ENCODE measurements at places on chromosomes 16 and 17.
A peak's percentile ranks its signal among the peaks of the same experiment; 100 is the strongest.

- no peak for DNase-seq
- no peak overlapping the region for H3K27ac ChIP-seq
- no peak overlapping the region for H3K4me3 ChIP-seq
- H3K36me3 ChIP-seq = no peaks in the 10 kb centered on the region
- no peaks in the 10 kb centered on the region for H3K4me1 ChIP-seq
Measured at GRCh38 chr16:17607609-17608008, 136.8 kb upstream of the XYLT1 start.

DNA sequence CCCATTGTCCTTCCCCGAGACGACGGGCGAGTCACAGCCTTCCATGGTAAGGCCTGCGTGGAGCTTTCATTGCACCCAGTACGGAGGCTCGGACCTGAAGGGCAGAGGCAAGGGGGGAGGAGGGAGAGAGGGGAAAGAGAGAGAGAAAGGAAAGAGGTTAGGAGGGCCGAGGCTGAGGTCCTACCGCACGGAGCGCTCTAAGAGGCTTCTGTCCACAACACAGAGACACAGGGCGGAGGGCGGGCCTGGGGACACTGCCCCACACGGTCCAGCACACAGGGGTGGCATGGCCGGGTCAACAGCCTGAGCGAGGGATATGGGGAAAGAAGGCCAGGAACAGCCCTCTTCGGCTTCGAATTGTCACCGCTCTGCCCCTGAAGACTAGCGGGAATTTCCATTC is 87.8 kb downstream of the ZFHX3 start:
- no peak for DNase-seq
- no peaks in the 10 kb centered on the region for H3K36me3 ChIP-seq
- no peaks in the 10 kb centered on the region for H3K27me3 ChIP-seq
- no peak overlapping the region for H3K27ac ChIP-seq
- H3K4me3 ChIP-seq = no peak overlapping the region
- no peaks in the 10 kb centered on the region for H3K4me1 ChIP-seq

DNA sequence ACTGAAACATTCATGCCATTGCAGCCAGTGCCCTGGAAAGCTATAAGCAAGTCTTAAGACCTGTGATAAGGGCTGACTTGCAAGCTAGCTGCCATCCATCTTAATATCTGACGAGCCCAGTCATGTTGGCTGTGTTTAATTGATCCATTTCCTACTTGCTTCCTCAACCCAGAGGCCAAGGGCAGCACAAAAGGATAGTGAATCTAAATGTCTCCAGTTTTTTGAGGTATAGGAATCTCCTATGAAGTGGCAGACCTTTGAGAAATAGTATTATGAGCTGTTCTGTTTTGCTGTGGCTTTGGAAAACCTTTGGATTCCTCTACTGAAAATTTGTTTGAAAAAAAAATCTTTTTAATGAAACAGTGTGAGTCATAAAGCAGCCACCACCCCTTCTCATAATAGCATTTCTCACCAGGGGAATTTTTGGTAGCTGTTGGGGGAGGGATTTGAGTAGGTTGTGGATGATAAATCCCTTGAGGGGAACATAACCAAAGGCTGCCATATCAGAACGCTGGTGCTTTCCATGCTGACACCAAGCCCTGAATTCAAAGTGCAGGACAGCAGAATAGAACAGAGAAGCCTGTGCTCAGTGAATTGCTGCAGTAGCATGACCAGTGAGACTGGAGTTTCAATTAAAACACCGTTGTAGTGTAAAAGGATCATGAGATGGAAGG is 12.9 kb downstream of the ZNRF1 start:
- H3K4me3 ChIP-seq = no peak overlapping the region
- no peaks in the 10 kb centered on the region for H3K36me3 ChIP-seq
- no peaks in the 10 kb centered on the region for H3K27me3 ChIP-seq
- peak; percentile 12 for DNase-seq

- H3K27ac ChIP-seq = no peak overlapping the region
- H3K4me3 ChIP-seq = no peak overlapping the region
- no peaks in the 10 kb centered on the region for H3K27me3 ChIP-seq
Measured at GRCh38 chr16:55391760-55392375, 67.9 kb downstream of the IRX6 start.

DNA sequence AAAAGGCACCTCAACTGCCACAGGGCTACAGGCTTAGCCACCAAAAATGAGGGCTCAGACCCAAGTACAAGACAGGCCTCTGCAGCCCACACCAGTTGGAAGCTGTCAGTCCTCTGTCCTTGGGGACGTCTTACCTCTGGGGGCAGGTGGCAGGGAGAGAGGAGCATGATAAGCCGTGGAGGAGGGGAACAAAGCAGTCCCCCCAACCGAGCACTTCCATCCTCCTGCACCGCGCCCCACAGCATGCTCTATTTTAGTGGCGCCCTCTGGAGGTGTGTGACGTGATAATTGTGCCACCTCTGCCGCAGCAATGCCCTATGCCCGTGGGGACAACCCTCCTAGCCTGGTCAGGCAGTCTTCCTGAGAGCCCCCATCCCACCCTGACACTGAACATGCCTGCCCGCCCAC is 13.6 kb downstream of the G6PC3 start:
- no peak overlapping the region for H3K4me3 ChIP-seq
- peaks cover 72% of the 10 kb centered on the region for H3K36me3 ChIP-seq
- DNase-seq = no peak

All from B cell (primary cell).